Activated naive CD4-positive, alpha-beta T cell treated with anti-CD3 and anti-CD28 coated beads for 36 hours (primary cell): ENCODE measurements at places on chromosomes 1 and 21.
A peak's percentile ranks its signal among the peaks of the same experiment; 100 is the strongest.

DNA sequence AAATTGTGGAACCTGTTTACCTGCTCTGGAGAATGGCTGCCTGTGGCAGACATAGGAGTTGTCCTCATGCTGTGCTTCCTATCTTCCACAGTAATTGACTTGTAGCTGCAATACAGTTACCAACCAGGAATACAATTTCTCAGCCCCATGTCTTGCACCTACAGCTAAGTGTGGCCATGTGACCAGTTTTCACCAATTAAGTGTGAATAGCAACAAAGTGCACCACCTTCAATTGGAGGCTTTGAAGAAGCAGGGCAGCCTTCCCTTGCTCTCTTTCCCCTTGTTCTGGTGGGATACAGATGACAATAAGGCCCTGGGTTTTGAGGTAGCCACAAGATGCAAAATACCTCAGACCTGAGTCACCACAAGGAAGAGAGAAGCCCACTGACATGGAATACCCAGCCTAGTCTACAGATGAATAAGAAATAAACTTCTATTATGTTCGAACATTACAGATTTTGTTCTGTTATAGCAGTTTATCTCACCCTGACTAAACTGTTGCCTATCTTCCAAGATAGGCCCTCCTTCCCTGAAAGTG, 70.2 kb upstream of the S1PR1 start:
- DNase-seq = no peak
- H3K27me3 ChIP-seq = no peaks in the 10 kb centered on the region
- peaks cover 41% of the 10 kb centered on the region for H3K4me1 ChIP-seq
- H3K27ac ChIP-seq = no peak overlapping the region
- no peak overlapping the region for H3K4me3 ChIP-seq

DNA sequence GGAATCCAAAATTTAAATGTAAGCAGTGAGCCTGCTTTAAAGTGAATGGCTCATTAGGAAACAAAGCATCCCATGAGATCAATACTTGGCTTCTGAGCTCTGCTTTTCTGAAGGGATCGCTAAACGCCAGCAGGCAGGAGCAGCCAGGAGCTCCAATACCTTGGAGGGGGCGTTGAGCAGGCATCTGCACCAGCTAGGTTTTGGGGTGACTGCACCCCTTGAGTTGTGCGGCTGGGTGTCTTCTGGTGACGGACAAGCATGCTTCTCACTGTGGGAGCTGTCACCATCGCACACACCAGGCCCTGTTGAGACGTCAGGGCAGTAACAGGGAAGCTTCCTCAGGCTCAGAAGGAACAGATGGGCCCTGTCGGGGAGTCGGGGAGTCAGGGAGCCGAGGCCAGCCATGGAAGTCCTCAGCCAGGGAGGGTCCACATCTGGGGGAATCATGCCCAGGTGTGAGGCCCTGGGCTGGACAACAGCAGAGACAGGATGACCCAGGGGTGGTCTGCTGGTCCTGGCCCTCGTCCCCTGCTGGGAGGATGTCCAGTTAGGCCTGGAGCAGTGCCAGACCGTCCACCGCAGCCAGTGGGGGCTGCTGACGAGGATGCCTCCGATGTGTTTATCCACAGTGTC, 57.9 kb upstream of the ADARB1 start:
- no peak overlapping the region for H3K27ac ChIP-seq
- no peak for DNase-seq
- no peaks in the 10 kb centered on the region for H3K36me3 ChIP-seq

DNA sequence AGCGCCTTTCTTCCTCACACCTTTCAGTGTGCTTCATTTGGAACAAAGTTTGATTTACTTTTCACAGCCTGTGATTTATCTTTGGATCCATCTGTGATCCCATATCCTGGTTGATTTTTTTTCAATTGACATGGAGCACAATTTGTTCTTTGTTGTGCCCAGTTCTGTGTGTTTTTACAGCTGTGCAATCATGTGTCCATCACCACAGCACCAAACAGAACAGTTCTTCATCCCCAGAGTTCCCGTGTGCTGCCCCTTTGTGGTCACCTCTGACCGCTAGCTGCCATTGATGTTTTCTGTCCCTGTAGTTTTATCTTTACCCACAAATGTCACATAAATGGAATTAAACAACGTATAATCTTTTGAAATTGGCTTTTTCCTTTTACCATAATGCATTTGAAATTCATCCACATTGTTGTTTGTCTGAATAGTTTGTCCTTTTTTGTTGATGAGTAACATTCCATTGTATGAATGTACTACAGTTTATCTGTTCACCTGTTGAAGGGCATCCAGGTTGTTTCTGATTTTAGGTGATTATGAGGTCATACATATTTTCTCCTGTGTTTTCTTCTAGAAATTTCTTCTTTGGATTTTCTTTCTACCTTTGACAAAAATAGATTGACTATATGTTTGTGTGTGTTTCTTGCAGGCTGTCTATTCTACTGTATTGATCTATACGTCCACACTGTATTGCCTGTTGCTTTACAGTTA, 17.4 kb downstream of the MIGA1 start:
- no peak overlapping the region for H3K27ac ChIP-seq
- H3K4me1 ChIP-seq = peaks cover 10% of the 10 kb centered on the region
- H3K27me3 ChIP-seq = no peaks in the 10 kb centered on the region
- H3K36me3 ChIP-seq = peaks cover 13% of the 10 kb centered on the region
- no peak for DNase-seq
- no peak overlapping the region for H3K4me3 ChIP-seq

- peak overlapping the region; percentile 88 for H3K27ac ChIP-seq
- peaks cover 39% of the 10 kb centered on the region for H3K4me1 ChIP-seq
- no peaks in the 10 kb centered on the region for H3K27me3 ChIP-seq
- peak; percentile 65 for DNase-seq
- peak overlapping the region; percentile 80 for H3K4me3 ChIP-seq
Observed at GRCh38 chr21:42009018-42009830, 936 bp downstream of the ZBTB21 start.

GRCh38 chr1:145706086-145706664, 993 bp downstream of the PDZK1 start:
- DNase-seq = no peak
- no peaks in the 10 kb centered on the region for H3K4me1 ChIP-seq
- no peaks in the 10 kb centered on the region for H3K27me3 ChIP-seq
- H3K27ac ChIP-seq = no peak overlapping the region

- H3K4me3 ChIP-seq = no peak overlapping the region
- H3K4me1 ChIP-seq = no peaks in the 10 kb centered on the region
- DNase-seq = no peak
- no peaks in the 10 kb centered on the region for H3K27me3 ChIP-seq
Observed at GRCh38 chr1:164905869-164906268, 346.9 kb downstream of the PBX1 start.

DNA sequence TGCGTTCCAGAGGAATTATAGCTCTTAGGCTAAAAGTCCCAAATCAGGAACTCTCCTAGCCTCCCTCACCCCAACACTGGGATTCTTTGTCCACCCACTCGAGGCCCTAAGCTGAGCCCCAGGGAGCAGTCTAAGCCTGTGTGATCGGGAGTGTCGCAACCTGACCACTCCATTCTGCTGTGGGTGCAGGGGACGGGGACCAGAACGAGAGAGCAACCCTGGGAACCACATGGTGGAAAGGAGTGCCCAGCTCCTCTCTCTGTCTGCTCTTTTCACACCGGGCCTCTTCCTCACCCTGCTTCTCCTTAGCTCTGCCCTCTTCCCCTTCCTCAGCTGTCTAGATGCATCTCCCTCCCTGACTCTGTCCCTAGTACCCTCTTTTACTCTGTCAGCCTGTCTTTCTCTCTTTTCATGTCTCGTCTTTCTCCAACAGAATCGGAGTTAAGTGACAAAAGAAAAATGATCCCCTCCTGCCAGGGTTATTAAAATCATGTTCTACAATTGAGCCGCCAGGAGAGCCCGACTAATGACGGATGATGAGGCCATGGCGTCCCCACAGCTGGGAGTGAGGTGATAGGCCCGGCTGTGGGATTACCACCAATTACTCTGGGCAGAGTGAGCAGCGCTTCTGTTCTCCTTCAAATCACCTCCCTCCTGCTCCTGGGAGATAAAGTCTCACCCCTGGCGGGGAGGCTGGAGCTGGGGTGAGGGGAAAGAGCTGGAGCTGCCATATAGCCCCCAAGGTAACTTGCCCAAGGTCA, 34.5 kb upstream of the CSF3R start:
- no peaks in the 10 kb centered on the region for H3K4me1 ChIP-seq
- H3K27me3 ChIP-seq = no peaks in the 10 kb centered on the region
- no peak overlapping the region for H3K4me3 ChIP-seq
- no peaks in the 10 kb centered on the region for H3K36me3 ChIP-seq

DNA sequence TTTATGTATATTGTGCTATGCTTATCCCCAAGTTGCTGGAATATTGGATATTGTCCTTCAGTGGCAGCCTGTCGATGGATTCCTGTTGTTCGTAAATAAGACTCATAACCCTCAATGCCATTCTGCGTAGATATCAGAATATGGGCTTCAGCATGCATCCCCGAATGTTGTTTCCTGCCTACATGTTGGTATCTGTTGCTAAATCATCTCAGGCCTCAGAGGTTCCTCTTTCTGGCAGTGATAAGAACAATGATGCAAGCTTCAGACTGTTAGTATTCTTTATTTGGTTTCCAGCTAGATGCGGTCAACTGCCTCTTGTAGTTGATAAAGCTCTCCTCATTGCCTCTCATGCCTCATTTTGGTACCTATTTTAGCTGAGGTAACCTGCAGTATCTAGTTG, 2082.6 kb downstream of the MRPL39 start:
- no peak overlapping the region for H3K4me3 ChIP-seq
- H3K4me1 ChIP-seq = no peaks in the 10 kb centered on the region
- H3K27me3 ChIP-seq = no peaks in the 10 kb centered on the region
- H3K27ac ChIP-seq = no peak overlapping the region

GRCh38 chr1:162134646-162135045, 65.2 kb downstream of the NOS1AP start:
- no peaks in the 10 kb centered on the region for H3K36me3 ChIP-seq
- H3K4me1 ChIP-seq = no peaks in the 10 kb centered on the region
- no peak overlapping the region for H3K4me3 ChIP-seq
- peaks cover 17% of the 10 kb centered on the region for H3K27me3 ChIP-seq
- DNase-seq = no peak

DNA sequence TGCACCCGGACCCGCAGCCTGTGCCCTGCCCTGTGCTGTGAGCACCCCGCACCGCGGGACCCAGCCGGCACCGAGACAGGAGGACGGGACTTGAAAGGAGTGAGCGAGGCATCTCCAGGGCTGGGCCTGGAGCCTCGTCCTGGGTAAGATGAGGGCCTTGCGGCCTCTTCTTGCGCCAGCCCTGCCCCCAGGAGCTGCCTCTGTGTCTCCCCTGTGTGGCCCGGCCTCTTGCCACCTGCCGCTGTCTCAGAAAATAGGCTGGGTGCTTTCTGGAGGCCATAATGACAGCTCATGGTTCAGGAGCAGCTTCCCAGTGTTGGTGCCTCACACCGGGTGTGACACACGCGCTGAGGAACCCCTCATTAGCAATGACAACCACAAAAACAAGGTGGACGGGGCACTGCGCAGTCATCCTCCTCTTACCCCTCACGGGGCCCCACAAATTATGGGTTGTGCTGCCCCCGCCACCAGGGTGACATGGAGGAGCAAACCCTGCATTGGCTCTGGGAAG, 161.5 kb upstream of the C1orf174 start:
- no peak overlapping the region for H3K4me3 ChIP-seq
- H3K4me1 ChIP-seq = no peaks in the 10 kb centered on the region
- no peak overlapping the region for H3K27ac ChIP-seq
- no peaks in the 10 kb centered on the region for H3K36me3 ChIP-seq
- no peak for DNase-seq

GRCh38 chr1:176119549-176119948, 87.5 kb downstream of the COP1 start:
- H3K27me3 ChIP-seq = no peaks in the 10 kb centered on the region
- H3K36me3 ChIP-seq = peaks cover 45% of the 10 kb centered on the region
- no peak for DNase-seq
- H3K4me3 ChIP-seq = no peak overlapping the region

- DNase-seq = no peak
- peaks cover 4% of the 10 kb centered on the region for H3K27me3 ChIP-seq
- no peak overlapping the region for H3K4me3 ChIP-seq
- H3K27ac ChIP-seq = no peak overlapping the region
- H3K36me3 ChIP-seq = no peaks in the 10 kb centered on the region
- peaks cover 7% of the 10 kb centered on the region for H3K4me1 ChIP-seq
Observed at GRCh38 chr1:30692948-30693301, 30.5 kb downstream of the MATN1 start.

DNA sequence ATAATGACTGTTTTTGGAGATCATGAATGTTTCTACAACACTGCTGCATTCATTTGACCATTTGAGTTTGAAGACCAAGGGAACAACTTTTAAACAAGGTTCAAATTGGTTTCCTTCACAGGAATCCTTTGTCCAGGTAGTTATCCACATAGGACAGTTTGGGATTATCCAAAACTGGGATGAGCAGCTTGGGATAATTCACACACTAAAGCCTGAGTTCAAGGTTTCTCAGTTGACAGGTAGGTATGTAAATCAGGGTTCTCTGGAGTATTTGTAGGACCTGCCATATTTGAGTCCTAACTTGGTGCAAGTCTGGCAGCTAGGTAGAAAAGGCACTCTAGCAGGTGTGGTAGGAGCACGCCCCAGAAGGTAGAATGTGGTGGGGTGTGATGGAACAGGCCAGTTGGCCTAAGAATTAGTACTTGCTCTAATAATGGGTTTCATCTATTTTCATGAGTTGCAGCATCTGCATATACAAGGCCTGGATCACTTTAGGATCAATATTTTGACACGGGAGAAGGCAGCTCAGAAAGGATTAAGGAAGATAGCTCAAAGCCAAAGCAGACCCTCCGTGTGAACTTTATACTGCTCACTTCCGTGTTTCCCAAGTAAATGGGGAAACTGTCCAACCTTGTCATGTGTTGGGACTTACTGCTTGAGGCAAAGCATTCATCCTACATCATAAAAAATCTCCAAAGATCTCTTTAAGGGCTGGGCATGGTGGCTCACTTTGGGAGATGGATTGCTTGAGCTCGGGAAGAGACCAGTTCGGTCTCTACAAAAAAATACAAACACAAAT, 14.1 kb upstream of the RAB42 start:
- H3K36me3 ChIP-seq = peaks cover 48% of the 10 kb centered on the region
- DNase-seq = no peak
- H3K27ac ChIP-seq = peak overlapping the region; percentile 42
- H3K27me3 ChIP-seq = no peaks in the 10 kb centered on the region

- H3K27ac ChIP-seq = no peak overlapping the region
- no peak for DNase-seq
- peaks cover 2% of the 10 kb centered on the region for H3K27me3 ChIP-seq
- H3K4me1 ChIP-seq = no peaks in the 10 kb centered on the region
Observed at GRCh38 chr1:162172311-162173102, 103.0 kb downstream of the NOS1AP start.

DNA sequence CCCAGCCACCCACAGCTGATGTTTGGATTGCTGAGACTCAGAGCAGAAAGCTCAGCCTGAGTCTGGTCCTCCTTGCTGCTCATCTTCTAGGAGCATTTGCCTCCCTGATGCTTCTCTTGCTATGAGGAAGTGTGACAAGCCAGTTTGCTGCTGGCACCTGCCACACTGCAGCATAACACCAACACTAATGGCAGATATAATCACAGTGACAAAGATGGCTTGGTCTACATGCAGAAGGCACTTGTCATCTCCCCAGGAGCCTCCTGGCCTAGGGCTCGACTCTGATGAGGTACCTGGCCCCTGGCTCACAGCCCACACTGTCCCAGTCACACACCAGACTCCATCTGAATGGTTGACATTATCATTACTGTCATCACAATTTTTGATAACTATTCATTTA, 13.9 kb upstream of the PSMB2 start:
- no peaks in the 10 kb centered on the region for H3K36me3 ChIP-seq
- H3K4me1 ChIP-seq = no peaks in the 10 kb centered on the region
- DNase-seq = no peak
- H3K27me3 ChIP-seq = no peaks in the 10 kb centered on the region
- no peak overlapping the region for H3K27ac ChIP-seq

- peaks cover 14% of the 10 kb centered on the region for H3K36me3 ChIP-seq
- H3K4me3 ChIP-seq = peak overlapping the region; percentile 37
- H3K4me1 ChIP-seq = peaks cover 38% of the 10 kb centered on the region
- no peaks in the 10 kb centered on the region for H3K27me3 ChIP-seq
Observed at GRCh38 chr1:235336903-235337302, 8.5 kb downstream of the GGPS1 start.
